ENCODE measurements at places on chromosomes 6 and 20.

DNA sequence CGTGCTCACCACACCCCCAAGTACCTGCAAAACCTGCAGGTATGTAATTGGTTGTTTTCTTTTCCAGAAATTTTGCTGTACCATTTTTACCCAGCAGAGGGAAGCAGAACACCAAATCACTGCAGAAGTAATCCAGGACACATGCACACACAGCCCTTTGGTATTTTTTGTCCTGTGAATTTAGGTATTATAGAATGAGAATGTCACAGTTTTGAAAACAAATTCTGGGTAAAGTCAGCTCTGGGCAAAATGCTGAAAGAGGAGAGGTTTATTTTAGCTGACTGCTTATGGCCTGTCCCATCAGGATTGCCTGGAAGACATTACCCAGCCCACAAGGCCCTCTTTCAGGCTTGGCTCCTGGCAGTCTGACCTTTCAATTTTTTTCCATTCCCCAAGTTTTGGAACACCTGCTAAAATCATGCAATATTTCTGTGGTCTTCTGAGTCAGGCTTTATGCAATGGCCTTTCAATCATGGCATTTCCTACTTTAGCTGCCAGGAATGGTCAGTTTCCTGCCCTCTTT is 3.5 kb upstream of the EFHC1 start:
- DNase-seq = peak; percentile 43

- no peak for DNase-seq
These were observed 135.8 kb upstream of the AFDN start for GRCh38 chr6:167690931-167691330.

DNA sequence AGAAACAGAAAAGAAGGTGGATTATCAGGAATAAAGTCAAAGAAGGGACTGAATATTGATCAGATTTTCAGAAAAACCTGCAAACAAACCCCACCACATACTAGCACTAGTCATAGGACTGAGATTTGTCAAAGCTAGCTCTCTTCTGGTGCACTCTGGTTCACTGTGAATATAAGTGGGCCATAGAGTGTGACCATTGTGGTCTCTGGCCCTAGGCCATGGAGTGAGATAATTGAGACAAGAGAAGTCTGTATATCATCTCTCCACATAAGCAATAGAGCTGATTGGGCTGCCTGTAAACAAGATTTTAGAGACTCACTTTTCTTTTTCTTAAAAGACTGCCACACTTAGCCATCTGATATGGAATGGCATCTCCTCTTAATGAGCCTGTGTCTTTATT is 247.2 kb downstream of the LAMA2 start:
- DNase-seq = no peak

DNA sequence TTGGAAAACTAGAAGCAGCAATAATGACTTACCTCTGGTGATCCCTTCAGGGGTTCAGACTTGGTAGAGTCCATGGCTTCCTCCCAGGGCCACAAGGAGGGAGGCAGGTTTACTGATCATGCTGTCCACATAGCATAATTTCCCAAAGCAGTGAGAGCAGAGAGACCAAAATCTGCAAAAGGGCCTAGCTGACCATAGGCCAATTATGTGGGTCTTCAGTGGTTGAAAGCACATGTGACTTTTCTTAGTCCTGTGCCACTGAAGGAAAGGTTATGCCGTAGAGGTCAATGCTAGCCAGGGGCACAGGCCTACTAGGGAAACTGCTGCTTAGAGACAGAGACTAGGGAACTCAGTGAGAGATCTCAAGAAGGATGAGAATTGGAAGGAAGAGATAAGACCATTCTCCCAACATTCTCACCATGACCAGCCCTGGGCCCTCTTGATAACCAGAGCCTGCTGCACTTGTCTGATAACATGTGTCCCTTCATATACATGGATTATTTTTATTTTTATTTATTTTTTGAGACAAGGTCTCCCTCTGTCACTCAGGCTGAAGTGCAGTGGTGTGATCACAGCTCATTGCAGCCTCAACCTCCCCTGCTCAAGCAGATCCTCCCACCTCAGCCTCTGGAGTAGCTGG is 2.0 kb upstream of the GTPBP2 start:
- DNase-seq = no peak

DNA sequence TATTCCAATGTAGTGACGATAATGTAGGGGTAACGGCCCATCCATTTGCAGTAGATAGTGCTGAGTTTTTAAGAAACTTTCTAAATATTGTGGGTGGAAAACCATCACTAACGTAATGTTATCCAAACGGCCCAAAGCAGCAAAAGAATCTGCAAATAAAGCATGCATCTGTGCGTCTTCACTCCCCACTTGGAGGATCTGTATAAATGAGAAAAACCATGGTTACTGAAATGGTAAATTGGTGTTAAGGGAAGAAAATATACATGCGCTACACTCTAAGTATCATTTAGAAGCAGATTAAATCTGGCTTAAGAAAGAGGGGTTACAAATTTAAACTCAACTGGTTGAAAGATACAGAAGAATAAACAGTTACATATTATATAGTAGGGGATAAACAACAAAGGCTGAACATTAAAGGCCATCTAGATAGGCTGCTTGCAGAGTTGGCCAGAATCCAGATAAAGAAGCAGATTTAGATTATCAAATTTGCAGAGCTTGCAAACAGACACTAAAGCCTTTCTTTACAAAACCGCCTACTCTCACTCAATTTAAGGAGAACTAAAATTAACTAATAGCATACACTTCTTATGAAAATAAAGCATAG is 93.3 kb downstream of the SESN1 start:
- DNase-seq = no peak

GRCh38 chr6:49097116-49097515 is 365.9 kb downstream of the MMUT start:
- no peak for DNase-seq

- no peak for DNase-seq
These were observed 245.4 kb downstream of the LRFN2 start for GRCh38 chr6:40341726-40342125.

DNA sequence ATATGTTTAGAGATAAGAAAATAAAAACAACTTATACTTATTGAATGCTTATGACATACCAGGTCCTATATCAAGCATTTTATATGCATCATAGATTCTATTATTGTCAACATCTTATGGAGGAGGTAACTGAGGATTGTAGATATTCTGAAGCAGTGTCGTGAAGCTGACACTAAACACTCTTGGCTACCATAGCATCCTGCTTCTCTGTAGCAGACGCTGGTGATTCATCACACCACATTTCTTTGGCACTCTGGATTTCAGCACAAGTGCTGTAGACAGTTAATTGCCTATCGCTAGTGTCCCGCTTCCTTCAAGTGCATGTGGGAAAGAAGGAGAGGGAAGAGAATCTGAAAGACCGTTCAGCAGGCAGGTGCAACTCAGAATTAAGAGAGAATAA is 317.1 kb downstream of the PLCB1 start:
- DNase-seq = no peak

DNA sequence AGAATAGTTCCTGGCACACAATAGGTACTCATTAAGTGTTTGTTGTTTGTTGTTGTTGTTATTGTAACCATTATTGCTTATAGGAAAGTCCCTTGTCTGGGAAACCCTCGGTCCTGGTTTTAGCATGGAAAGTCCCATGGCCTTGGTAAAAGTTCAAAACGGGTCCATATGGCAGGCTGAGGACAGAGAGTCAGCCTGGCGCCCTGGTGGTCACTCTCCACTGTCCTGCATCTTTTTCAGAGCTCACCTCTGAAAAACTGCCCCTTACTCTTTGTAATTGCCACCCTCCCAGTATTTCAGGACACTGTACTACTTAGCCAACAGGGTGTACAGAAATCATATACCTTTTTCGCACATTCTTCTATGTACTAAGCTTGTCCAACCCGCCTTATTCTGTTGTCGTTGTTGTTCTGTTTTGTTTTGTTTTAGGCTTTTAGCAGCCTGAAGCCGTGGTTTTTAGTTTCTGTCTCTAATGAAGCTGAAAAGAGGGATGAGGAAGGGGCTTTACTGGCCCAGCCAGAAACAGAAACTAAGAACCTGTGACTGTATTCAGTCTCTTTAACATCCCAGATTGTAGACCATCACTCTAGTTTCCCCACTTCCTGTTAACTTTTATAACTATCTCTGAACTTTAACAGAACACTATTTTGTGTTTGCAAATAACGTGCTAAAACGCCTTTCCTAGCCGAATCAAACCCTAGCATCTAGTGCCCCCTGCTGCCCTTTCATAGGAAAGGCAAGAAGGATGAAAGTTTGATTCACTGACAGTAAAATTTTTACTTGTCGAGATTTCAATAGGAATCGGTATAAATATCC is 7.6 kb upstream of the TMEM14A start:
- DNase-seq = peak; percentile 59

- DNase-seq = peak; percentile 98
These were observed 79.8 kb downstream of the KIF13A start for GRCh38 chr6:17907406-17908229.

DNA sequence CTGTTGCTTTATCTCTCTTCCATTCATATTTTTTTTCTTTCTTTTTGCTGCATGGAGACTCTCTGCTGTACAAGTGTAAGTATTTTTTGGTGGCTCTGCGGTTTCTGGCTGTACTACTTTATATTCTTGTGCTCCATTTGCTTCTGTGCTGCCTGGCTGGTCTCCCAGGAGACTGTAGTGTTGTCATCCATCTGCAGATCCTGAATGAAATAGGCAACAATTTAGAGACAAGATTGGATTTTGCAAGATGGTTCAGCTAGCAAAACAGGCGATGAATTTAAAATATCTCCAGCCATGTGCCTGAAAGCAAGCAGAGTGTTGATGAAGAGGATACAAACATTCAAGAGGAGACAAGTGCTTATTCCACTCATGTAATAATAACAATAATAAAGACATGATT is 75.1 kb upstream of the SCGN start:
- DNase-seq = no peak

DNA sequence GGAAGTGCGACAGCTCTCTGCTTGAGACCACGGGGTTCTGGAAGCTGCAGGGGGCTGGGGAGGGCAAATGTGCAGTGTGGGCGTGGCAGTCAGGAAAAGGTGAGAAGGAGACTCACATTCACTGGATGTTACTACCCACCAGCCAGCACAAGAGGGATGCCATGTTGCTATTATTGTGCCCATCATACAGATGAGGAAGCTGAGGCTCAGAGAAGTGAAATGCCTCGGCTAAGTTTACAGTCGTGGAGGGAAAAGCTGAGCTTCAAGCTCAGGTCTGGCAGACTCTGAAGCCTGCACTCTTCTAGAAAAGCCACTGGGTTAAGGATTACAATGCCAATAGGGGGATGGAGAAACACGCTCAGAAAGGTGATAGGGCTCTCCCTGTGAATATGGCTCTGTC is 34.4 kb downstream of the HNF4A start:
- DNase-seq = no peak

DNA sequence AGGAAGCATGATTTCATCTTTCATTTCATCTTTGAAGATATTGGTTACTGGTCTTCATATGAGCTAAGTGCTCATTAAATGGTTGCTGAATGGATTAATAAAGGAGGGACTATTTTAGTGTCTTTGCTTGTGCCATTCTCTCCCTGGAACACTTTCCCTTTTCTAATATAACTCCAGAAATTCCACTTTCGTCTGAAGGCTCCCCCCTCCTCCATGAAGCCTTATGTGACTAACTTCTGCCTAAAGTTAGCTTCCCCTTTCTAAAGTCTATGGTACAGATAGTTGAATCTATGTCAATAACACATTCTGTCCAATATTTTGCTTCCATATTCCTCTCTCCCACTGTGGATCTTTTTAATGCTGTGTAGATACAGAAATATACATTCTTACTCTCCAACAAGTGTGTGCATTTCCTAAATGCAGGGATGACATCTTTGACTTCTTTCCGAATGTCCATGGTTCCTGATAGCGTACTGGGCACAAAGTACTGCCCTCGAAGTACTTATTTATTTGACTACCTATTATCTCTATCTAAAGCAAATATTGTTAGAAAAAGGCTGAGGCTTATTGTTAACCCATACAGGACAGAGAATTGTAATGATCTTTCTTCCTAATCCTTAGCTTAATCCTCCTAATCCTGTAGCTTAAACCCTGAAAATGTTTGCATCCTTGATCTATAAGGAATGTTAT is 84.7 kb upstream of the ELOVL5 start:
- DNase-seq = peak; percentile 80

GRCh38 chr6:11815231-11815630 is 36.6 kb upstream of the ADTRP start:
- DNase-seq = no peak

DNA sequence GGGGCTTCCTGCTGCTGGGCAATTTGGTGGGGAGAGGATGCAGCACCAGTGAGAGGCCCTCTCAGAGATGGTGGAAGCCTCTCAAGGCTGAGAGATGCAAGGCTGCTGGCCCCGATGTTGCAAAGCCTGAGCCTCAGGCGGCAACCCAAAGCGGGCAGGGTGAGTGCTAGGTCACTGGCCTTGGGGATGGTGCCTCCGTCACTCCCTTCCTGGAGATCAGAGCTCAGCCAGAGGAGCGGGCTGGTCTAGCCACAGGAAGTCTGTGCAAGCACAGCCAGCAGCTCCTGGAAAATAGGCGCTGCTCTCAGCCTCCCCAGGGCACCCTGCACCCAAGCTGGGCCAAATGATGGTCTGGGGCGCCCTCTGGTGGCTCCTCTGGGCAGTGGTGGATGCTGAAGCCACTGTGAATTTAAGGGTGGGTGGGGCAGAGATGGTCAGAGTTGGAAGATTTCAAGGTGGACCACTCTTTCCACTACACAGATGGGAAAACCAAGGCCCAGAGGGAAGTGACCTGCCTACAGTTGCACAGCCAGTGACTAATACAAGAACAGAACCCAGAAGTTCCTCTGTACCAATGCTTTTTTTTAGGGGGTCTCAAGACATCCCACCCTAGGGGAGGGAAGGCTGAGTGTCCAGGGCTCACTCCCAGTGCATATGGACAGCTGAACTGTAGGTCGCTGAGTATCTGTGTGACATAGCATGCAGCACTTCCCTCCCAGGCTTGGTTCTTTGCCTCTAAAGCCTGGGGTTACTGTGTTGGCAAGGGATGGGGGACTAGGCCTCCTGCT is 20.8 kb downstream of the C20orf203 start:
- peak; percentile 76 for DNase-seq

DNA sequence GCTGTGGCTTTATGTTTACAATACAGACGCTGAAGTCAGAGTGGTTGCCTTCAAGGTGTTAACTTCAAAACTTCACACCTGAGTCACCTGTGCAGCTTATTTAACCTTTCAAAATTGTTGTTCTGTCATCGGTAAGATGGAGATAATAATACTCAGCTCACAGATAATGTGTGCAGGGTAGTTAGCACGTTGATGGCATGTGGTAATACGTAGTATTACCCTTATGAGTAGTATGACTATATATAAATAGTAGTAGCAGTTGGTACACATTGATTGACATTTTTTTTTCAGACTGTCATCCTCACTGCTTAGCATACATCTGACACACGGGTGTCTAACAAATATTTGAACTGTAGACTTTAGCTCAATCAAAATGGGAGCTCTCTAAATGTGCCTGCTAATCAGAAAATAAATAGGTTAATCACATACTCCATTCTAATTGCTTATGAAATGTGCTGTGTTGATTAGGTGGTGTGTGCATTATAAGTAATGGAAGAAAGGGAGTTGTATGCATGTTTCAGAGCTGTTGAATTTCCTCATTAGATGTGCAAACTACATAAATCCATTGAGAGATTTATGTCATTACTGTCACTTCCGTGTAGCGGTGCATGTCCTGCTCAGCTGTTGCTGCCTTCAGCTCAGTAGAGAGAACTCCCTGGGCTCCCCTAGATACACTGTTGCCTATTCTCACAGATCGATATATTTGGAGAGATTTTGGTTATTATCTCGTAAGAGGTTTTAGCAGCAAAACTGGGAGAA is 11.2 kb upstream of the MROH8 start:
- DNase-seq = peak; percentile 11

All from inflammatory macrophage treated with lipopolysaccharide for 4 hours (primary cell).